ENCODE measurements at places on chromosomes 3 and 15.

DNA sequence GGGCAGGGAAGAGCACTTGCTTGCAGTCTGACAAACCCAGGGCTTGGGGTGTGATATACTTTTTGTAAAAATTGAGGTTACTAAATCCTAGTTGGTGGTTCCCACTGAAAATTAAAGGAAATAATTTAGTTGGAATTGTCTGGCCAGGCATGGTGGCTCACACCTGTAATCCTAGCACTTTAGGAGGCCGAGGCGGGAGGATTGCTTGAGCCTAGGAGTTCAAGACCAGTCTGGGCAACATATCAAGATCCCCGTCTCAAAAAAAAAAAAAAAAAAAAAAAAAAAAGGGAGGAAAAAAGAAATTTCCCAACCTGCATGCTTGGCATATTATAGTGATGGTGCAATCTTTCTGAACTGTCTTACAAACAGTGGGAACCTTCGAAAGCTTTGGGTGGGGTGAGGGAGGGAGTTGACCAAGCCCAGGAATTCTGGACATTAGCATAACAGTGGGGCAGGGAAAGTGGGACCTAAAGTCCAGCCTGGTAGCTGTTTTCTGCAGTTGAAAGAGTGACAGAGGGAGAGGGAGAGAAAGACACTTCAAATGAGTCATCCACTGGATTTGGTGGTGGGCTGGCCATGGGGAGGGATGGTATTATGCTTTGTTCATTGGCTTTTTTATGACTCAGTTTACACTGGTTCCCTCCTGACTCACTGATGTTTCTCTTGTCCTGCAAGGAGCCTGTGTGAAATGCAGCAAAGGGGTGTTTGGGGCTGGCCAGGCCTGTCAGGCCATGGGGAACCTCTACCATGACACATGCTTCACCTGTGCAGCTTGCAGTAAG lies 41.1 kb downstream of the LIMD1 start:
- DNase-seq: no peak

GRCh38 chr3:88141458-88142083 lies 8.2 kb upstream of the C3orf38 start:
- no peak for DNase-seq

GRCh38 chr3:158909870-158910269 lies 108.0 kb downstream of the MFSD1 start:
- no peak for DNase-seq

GRCh38 chr15:39456582-39457330 lies 124.1 kb upstream of the THBS1 start:
- no peak for DNase-seq

- no peak for DNase-seq
Measured at GRCh38 chr3:33096093-33096868, 665 bp downstream of the GLB1 start.

DNA sequence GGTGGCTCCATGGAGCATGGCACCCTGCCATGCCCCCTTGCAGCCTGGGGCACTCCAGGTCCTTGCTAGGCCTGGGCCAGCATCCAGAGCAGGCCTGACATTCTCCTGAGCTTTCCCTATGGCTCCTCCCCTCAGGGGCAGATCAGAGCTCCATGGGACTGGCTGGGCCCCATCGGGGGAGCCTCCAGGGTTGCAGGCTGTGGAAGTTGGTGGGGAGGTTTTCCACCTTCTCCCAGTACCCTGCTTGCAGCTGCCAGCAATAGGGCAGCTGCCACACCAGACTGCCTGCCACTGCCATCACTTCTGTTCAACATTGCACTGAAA lies 75.7 kb upstream of the TP63 start:
- DNase-seq: no peak

- DNase-seq: no peak
Measured at GRCh38 chr3:34973586-34973985, 665.7 kb upstream of the ARPP21 start.

DNA sequence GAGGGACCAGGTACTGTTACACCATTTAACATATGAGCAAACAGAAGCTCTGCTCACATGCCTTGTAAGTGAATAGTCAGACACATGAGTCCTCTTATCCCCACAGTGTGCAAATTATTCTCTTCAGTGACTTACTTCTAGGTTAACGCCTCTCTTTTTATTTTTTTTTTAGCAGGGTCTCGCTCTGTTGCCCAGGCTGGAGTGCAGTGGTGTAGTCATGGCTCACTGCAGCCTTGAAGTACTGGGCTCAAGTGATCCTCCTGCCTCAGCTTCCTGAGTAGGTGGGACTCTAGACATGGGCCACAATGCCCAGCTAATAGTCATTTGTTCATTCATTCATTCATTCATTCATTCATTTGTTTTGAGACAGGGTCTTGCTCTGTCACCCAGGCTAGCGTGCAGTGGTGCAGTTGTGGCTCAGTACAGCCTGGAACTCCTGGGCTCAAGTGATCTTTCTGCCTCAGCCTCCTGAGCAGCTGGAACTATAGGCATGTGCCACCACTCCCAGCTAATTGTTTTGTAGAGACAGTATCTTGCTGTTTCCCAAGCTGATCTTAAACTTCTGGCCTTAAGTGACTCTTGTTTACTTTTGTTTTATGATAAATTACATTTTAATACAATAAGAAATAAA lies 94.7 kb downstream of the LRRC28 start:
- DNase-seq: no peak

DNA sequence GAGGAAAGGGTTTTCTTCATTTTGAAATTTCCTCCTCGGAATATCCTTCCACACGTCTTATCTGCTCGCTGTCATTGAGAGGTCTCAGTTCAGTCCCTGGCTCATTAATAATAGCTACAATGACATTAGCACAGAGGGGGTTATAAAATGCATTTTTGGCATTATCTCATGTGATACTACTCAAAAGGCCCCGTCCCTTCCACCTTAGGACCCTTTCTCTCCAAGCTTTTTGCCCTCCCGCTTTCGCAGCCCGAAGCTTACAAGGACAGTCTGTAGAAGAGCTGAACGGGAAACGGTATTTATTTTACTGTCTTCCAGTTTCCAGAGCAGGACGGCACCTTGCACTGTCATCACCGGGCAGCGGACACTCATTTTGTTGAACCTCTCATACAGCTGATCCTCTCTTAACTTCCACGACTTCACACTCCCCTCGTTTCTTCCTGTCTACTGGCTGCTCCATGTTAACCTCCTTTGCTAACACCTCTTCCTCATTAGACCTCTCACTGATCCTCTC lies 5.6 kb upstream of the PLEKHO2 start:
- DNase-seq: no peak

DNA sequence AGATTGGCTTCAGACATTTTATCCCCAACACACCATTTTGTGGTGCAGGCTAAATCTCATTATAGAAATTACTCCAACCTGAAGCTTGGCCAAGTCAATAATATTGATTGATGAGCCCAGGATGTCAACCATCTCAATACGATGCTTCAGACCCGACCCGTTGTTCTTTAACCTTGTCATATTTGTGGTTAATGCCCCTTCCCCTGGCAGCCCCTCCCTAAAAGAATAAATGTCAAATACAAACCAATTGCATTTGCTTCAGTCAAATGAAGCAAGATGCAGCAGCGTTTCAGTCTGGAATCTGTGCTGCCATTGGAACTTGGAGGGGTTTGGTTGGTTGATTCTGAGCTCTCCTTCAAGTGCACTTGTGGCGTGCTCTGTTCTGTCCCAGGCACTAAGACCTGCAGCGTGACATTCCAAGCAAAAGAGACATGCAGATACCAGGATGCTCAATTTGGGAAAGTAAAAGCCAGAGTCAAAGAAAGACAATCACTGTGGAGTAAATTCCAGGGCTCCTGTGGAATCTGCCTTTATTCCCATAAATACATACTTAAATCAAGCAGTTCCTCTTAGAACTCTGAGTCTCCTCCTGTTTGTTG lies 23.8 kb upstream of the PSMD6 start:
- no peak for DNase-seq

GRCh38 chr3:88239870-88240269 lies 90.1 kb downstream of the C3orf38 start:
- DNase-seq: no peak

- DNase-seq: no peak
Measured at GRCh38 chr3:105480768-105481167, 114.1 kb downstream of the ALCAM start.

DNA sequence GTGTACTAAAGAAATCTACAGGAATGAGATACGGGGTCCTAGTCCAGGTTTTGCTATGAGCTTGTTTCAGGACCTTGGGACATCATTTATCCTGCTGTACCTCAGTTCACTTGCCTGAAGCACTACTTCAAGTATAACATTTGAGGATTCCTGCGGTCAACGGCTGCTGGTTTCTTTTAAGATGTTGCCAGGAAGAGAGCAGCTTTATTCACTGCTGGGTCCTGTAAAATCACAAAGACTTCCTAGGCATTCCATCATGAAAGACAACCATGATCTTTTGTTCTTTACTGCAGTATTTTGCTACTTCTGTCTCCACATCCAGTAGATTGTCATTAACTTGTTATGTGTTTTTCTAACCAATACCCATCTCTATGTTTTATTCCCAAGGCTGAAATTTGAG lies 61.0 kb upstream of the PYDC2 start:
- no peak for DNase-seq

DNA sequence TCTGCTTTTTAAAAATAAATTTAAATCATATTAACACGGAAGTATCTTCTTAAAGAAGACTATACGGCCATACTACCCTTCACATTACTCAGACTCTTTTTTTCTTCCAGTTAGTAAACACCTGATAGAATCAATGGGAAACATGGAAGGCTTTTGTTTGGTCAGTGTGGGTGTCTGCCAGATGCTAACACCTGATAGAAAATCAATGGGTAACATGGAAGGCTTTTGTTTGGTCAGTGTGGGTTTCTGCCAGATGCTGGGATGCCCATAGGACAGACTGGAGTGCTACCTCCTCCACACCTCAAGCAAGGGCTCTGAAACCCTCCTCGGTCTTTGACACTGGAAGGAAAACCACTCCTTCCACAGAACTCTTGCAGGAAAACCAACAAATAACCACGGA lies 29.2 kb downstream of the HACL1 start:
- no peak for DNase-seq

- no peak for DNase-seq
Measured at GRCh38 chr3:122078235-122078935, 23.2 kb downstream of the CD86 start.

- peak; percentile 26 for DNase-seq
Measured at GRCh38 chr3:157606011-157606851, 103.0 kb upstream of the VEPH1 start.

GRCh38 chr3:136251511-136251910 lies 1.4 kb downstream of the PCCB start:
- DNase-seq: no peak

- no peak for DNase-seq
Measured at GRCh38 chr15:66212563-66212921, 41.0 kb downstream of the MEGF11 start.

GRCh38 chr3:143644370-143645089 lies 203.7 kb downstream of the SLC9A9 start:
- DNase-seq: no peak

DNA sequence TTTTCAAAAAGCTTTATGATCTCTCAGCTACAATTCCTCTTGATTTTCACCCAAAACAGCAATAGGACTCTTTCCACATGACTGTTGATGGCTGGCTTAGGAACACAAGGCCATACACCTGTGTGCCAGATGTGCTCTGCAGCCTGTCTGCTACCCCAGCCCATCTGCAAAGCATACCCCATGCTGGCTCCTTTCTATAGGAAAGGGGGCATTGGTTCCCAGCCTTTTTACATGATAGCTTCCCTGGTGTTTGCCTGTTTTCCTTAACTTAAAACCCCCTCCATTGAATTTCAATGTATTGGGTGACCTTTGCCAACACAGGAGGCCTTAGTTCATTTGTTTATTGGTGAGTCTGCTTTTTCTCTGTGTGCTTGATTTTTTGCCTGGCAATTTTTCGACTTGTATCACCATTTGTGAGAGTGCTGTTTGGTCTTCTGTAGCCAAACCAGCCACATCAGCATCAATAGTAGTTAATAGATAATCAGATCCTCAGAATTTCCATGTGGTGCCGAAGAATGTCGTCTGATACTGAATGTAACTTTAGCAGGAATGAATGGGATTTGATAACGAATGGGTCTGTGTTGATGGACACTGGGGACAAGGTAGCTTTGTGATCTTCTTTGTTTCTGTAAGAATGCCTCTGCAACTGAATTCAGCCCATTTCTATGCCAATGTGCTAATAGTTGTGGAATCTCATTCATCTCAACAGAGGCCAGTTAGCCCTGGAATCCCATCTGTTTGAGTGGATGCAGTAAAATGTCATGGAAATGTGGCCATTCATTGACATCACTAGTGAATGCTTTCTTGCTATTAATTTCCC lies 272.2 kb upstream of the RARB start:
- DNase-seq: no peak

- DNase-seq: no peak
Measured at GRCh38 chr3:81869382-81869781, 107.9 kb upstream of the GBE1 start.

- no peak for DNase-seq
Measured at GRCh38 chr3:63981980-63982379, 41.3 kb downstream of the PSMD6 start.

DNA sequence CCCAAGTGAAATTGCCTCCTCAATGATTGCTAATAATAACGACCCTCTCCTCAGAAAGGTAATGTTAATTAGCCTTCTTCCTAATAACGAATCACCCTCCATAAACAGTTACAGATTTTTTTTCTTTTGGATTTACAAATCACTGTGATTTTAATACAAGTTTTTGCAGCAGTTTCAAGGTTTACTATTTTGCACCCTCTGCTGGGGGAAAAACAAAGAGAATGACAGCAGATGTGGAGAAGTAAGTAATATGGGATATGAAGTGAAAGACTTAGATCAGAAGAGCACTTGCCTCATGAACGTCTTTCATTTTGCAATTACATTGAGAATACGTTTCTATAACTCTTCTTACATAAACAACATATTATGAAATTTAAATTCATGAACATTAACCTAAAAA lies 16.1 kb upstream of the CNTN3 start:
- no peak for DNase-seq

GRCh38 chr3:84245789-84246188 lies 713.0 kb upstream of the CADM2 start:
- no peak for DNase-seq

GRCh38 chr3:178847190-178847589 lies 224.4 kb downstream of the ZMAT3 start:
- DNase-seq: no peak

DNA sequence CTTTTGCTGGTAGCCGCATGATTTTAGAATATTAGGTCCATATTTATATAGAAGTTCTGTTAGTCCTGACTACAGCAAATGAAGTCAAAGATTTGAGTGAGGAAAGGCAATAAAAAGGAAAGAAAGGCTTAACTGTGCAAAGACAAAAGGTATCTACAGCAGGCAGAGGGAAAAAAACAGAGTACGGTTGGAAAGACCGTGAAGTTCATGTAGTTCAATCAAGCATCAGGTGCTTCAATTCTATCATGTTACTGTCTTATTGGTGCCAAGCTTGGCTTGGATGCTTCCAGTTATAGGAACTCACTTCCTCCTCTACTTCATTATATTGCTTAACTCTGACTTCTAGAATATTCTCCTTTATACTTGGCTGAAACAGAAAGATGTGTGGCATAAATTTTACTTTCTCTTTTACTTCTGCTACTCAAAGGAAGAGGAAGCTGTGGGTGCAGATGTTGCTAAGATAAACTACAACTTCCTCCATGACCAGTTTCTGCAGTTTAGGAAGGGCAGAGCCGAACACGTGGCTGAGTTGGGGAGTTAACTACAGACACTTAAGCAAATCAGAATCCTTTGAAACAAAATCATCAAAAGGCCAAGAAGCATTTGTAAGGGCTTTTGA lies 72.6 kb upstream of the ZBED2 start:
- no peak for DNase-seq

Data from activated naive CD4-positive, alpha-beta T cell (primary cell).